ENCODE measurements at places on chromosomes 3 and 15. TPM values are rescaled to one million over a fixed set of nuclear protein-coding genes. Genes with fewer than 3 reads are reported as not detected.

CTDSPL gene
- 8.6 TPM for total RNA-seq

PPIB gene
- total RNA-seq = 48.7 TPM

PEX5L gene
- not detected for total RNA-seq

CFAP44 gene
- 2.2 TPM for total RNA-seq

WNT7A gene
- total RNA-seq = not detected

ECE2 gene
- total RNA-seq = not detected

WDR76 gene
- total RNA-seq = 0.69 TPM

CCDC39 gene
- 0.81 TPM for total RNA-seq

AHSG gene
- not detected for total RNA-seq

RAB27A gene
- total RNA-seq = 2.3 TPM

KLHL40 gene
- total RNA-seq = 281 TPM

DNA sequence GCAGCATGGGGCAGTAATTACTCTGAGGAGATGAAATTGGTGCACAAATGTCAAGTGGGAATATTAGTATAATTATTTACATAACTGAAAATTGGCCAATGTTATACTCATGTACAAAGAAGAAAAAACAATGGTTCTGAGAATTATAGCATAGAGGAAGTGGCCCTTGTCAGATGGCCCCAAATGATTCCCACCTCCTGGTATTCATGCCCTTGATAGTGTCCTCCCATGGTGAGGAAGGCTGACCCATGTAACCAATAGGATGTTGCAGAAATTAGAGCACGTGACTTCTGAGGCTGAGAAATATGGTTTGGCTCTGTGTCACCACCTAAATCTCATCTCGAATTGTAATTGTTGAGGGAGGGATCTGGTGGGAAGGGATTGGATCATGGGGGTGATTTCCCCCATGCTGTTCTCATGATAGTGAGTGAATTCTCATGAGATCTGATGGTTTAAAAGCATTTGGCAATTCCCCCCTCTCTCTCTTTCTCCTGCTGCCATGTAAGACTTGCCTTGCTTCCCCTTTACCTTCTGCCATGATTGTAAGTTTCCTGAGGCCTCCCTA, 368.5 kb downstream of the SHQ1 start:
- no peaks in the 10 kb centered on the region for H3K27me3 ChIP-seq
- H3K4me3 ChIP-seq = no peak overlapping the region
- no peak for DNase-seq
- peaks cover 18% of the 10 kb centered on the region for H3K4me1 ChIP-seq

GRCh38 chr3:170500462-170500861, 81.8 kb downstream of the CLDN11 start:
- no peak overlapping the region for H3K27ac ChIP-seq
- H3K36me3 ChIP-seq = no peaks in the 10 kb centered on the region
- H3K27me3 ChIP-seq = no peaks in the 10 kb centered on the region
- H3K4me3 ChIP-seq = no peak overlapping the region
- no peak for DNase-seq

DNA sequence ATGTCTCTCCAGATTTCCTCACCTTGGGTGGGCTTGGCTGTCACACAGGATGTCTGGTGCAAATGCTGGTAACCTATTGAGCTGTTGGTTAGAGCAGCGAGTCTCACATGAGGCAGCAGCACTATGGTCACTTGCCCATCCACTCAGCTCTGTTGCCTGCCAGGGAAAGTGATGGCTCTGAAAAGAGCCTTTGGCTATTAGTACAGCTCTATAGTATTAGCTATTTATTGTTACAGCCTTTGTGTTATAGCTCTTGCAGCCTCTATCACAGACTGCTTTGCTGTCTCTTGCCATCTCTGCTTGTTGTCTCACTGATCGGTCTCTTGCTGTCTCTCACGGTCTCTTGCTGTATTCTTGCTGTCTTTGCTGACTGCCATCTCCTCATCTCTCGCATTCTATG, 114.3 kb downstream of the MFSD1 start:
- no peaks in the 10 kb centered on the region for H3K27me3 ChIP-seq
- H3K36me3 ChIP-seq = no peaks in the 10 kb centered on the region
- H3K27ac ChIP-seq = no peak overlapping the region
- DNase-seq = no peak

- H3K4me1 ChIP-seq = no peaks in the 10 kb centered on the region
- H3K27me3 ChIP-seq = no peaks in the 10 kb centered on the region
- H3K27ac ChIP-seq = no peak overlapping the region
Measured at GRCh38 chr3:42509111-42509510, 6.7 kb downstream of the VIPR1 start.

- H3K4me1 ChIP-seq = peaks cover 73% of the 10 kb centered on the region
- peak overlapping the region; percentile 100 for H3K27ac ChIP-seq
- peak overlapping the region; percentile 95 for H3K4me3 ChIP-seq
- no peaks in the 10 kb centered on the region for H3K36me3 ChIP-seq
Measured at GRCh38 chr15:90101130-90101968, 919 bp downstream of the IDH2 start.
